ENCODE measurements at places on chromosomes 2 and 18.

DNA sequence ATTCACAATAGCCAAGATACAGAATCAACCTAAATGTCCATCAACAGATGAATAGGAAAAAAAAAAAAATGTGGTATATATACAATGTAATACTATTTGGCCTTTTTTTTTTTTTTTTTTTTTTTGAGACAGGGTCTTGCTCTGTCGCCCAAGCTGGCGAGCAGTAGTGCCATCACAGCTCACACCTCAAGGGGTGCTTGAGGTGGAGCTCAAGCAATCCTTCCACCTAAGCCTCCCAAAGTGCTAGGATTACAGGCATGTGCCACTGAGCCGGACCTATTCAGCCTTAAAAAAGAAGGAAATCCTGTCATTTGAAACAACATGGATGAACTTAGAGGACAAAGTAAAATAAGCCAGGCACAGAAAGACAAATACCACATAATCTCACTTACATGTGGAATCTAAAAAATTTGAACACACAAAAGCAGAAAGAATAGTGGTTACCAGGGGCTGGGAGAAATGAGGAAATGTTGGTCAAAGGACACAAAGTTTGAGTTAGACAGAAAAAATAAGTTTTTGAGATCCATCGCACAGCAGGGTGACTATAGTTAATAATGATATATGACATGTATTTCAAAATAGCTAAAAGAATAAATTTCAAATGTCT is 26.0 kb downstream of the TLK1 start:
- DNase-seq, result peak; percentile 11

DNA sequence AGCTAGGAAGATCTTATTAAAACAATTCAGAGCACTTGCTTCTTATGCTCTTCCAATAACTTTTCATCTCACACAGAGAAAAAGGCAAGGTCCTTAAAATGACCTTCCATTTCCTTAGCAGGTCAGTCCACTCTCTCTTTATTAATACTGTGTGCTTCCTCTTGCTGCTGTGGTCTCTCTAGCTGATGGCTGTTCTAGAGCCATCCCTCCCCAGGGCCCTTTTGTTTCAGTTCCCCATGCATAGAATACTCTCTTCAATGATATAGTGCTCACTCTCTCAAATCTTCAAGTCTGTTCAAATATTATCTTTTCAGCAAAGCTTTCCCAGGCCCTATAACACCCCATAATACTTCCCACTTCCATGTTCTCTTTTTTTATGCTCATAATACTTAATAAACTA is 469.3 kb downstream of the METTL4 start:
- no peak for DNase-seq

GRCh38 chr2:207128867-207129266 is 36.9 kb downstream of the KLF7 start:
- no peak for DNase-seq

GRCh38 chr2:75053484-75054112 is 95.2 kb downstream of the POLE4 start:
- DNase-seq, result no peak

DNA sequence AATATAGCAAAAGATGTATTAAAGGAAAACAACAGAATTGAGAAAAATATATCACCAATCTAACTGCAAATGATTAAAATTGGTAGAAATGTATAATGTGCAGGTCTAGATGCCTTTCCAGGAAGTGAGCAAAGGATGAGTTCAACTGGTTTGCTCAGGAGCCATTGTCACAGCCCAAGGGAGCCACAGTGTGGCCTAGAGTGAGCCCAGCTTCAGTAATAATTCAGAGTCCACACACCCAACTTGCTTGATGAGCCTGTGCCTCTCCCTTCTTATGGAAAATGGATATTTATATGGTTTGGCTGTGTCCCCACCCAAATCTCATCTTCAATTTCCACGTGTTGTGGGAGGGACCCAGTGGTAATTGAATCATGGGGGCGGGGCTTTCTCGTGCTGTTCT is 92.2 kb upstream of the ASAP2 start:
- no peak for DNase-seq

GRCh38 chr18:62844850-62845643 is 129.7 kb downstream of the PHLPP1 start:
- no peak for DNase-seq

- peak; percentile 8 for DNase-seq
Measured at GRCh38 chr2:187654535-187654934, 100.3 kb upstream of the TFPI start.

- no peak for DNase-seq
Measured at GRCh38 chr18:56570978-56571377, 67.4 kb downstream of the TXNL1 start.

All from NCI-H524 treated with DMSO at 0.1 percent for 48 hours (cell line).